Lower lobe of right lung (tissue), 2 donors: ENCODE measurements at places on chromosomes 3 and 15.

- no peak for DNase-seq
These were observed 21.3 kb downstream of the EPHB3 start for GRCh38 chr3:184582646-184583577.

DNA sequence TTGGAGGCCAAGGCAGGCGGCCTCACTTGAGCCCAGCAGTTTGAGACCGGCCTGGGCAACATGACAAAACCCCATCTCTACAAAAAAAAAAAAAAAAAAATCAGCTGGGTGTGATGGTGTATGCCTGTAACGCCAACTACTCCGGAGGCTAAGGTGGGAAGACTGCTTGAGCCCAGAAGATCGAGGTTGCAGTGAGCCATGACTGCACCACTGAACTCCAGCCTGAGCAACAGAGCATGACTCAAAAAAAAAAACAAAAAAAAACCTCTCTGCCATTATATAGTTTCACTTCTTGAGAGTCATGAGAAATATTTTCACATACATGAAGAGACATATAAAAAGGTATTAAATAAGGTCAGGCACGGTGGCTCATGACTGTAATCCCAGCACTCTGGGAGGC is 45.9 kb upstream of the CP start:
- no peak for DNase-seq

GRCh38 chr15:75153087-75153486 is 48.6 kb upstream of the C15orf39 start:
- no peak for DNase-seq

DNA sequence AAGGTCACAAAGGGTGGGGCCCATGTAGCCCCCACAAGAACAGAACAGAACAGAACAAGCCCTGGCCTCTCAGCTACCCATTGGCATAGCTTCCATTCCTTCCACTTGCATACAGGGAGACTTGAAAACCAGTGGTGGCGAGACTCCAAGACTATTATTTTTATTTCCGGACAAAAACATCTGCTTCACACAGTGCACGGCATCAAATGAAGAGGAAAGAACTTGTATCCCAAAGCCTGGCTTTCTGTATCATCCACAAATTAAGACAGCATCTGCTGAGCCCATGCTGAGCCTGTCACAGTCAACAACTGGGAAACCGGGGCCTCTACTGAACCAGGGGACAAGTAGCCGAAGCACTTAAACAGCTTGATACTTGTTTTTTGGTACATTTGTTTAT is 56.0 kb downstream of the CLEC3B start:
- no peak for DNase-seq

DNA sequence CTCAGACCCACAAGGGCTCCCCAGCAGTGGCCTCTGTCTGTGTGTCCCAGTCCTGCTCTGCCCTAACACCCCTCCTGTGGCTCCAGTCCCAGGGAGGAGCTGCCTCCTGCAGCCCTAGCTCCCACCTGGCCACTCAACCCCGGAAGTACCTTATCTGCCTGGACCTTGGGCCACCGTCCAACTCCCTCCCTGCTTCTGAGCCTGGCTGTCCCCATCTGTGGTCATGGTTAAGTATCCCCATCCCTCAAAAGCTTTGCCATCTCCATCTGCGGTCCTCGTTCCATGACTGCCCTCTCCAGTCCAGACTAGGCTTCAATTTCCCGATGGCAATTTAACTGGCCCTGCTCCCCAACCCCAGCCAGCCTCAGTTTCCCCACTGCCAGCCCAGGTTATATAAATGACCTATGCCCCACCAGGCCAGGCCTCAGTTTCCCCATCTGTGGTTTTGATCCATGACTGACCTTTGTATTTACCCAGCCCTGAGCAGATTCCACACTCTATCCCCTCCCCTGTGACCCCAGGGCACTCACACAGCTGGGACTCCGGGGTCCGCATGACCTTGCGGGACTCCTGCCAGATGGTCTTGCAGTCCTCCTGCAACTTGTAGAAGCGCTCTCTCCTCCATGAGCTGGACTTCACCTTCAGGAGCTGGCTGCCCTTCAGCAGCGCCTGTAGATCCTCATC is 9.6 kb downstream of the PLCD1 start:
- DNase-seq, result no peak

DNA sequence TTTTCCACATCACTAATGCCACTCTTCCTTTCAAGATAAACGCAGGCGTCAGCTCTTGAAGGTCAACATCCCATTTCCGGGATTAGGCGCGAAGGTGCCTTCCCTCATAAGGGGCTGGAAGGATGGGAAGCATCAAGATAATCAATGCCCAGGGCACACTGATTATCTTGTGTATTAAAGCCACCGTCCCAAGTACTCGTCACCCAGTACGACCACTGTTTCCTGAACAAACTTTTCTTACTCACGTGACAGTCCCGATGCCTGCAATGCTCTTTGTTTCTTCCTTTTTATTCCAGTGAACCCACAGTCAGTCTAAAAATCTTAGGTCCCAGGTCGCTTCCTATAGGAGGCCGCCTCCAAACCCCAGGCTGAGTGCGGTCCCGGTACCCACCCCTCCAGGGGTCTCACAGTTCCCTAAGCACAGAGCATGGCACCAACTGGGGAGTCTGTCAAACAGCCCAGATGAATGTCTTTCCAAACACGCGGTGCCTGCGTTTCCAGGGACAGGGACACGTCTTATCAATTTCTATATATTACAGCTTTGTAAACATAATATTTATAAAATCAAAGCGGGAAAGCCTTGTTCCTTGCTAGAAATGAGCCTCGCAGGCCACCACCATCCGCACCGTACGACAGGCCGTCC is 589 bp downstream of the ANAPC13 start:
- DNase-seq, result peak; percentile 94

- no peak for DNase-seq
These were observed 595.4 kb downstream of the CADM2 start for GRCh38 chr3:85554153-85554552.
